ENCODE measurements at places on chromosomes 3 and 15. TPM values are rescaled to one million over a fixed set of nuclear protein-coding genes. Genes with fewer than 3 reads are reported as not detected.

Gene GREM1
- 41.5 TPM for total RNA-seq

Gene PLCL2
- 5.3 TPM for total RNA-seq

Gene ACKR4
- total RNA-seq = not detected

Gene PDIA5
- total RNA-seq = 75.9 TPM

Gene KCNAB1
- total RNA-seq = 5.2 TPM

Gene CSTA
- total RNA-seq = 14.5 TPM

Gene GOLGA6L7
- total RNA-seq = not detected

Gene NBEAL2
- 53.5 TPM for total RNA-seq

Gene ALCAM
- 91.2 TPM for total RNA-seq

Gene ANKRD63
- total RNA-seq = not detected

Gene TRH
- not detected for total RNA-seq

Gene AGBL1
- total RNA-seq = 0.91 TPM

Gene CMTM7
- 33.1 TPM for total RNA-seq

Gene PTPRG
- 78.6 TPM for total RNA-seq

Gene COPG1
- 220 TPM for total RNA-seq

Gene MED12L
- 4.3 TPM for total RNA-seq

Gene NRG4
- 3.5 TPM for total RNA-seq

Gene CLRN1
- 0.23 TPM for total RNA-seq

Gene RARB
- 4.4 TPM for total RNA-seq

Measured in prostate gland (tissue), 2 donors.